ENCODE measurements at places on chromosomes 7 and 10. TPM values are rescaled to one million over a fixed set of nuclear protein-coding genes. Genes with fewer than 3 reads are reported as not detected.

FBXW4 gene
- 108 TPM for total RNA-seq

RBM48 gene
- total RNA-seq: 11.0 TPM

UFSP1 gene
- total RNA-seq: 5.7 TPM

UCN3 gene
- not detected for total RNA-seq

ANKRD61 gene
- not detected for total RNA-seq

IL2RA gene
- total RNA-seq: not detected

DYNC1I1 gene
- total RNA-seq: 1.6 TPM

WNT2 gene
- 3.1 TPM for total RNA-seq

GLRX3 gene
- total RNA-seq: 49.1 TPM

C10orf95 gene
- not detected for total RNA-seq

PLA2G12B gene
- total RNA-seq: not detected

MICALL2 gene
- total RNA-seq: 3.1 TPM

CADPS2 gene
- total RNA-seq: 12.5 TPM

HMX3 gene
- total RNA-seq: not detected

CRHR2 gene
- total RNA-seq: under 0.01 TPM

DRGX gene
- not detected for total RNA-seq

TFEC gene
- total RNA-seq: 2.1 TPM

UCMA gene
- total RNA-seq: 1.6 TPM

FAM131B gene
- 1.0 TPM for total RNA-seq

ITIH5 gene
- total RNA-seq: 37.1 TPM

PRLHR gene
- total RNA-seq: not detected

FAM25A gene
- total RNA-seq: not detected

NUTM2E gene
- not detected for total RNA-seq

SPOCK2 gene
- total RNA-seq: 2.6 TPM

HTR5A gene
- not detected for total RNA-seq

PRKAR2B gene
- 11.5 TPM for total RNA-seq

IKZF1 gene
- 2.1 TPM for total RNA-seq

GOLGA7B gene
- total RNA-seq: not detected

TIMM23 gene
- 61.6 TPM for total RNA-seq

ABCB4 gene
- total RNA-seq: under 0.01 TPM

GNGT1 gene
- not detected for total RNA-seq

CYP2E1 gene
- 1.0 TPM for total RNA-seq

TAS2R41 gene
- not detected for total RNA-seq

FXYD4 gene
- total RNA-seq: not detected

FAM25G gene
- not detected for total RNA-seq

ATG9B gene
- total RNA-seq: not detected

CTAGE15 gene
- under 0.01 TPM for total RNA-seq

ZNF503 gene
- 3.7 TPM for total RNA-seq

CYP2C9 gene
- total RNA-seq: not detected

RPEL1 gene
- total RNA-seq: not detected

LRGUK gene
- 1.6 TPM for total RNA-seq

FOXI2 gene
- not detected for total RNA-seq

CAMK1D gene
- 2.1 TPM for total RNA-seq

CUEDC2 gene
- total RNA-seq: 31.3 TPM

EN2 gene
- under 0.01 TPM for total RNA-seq

CACNA2D1 gene
- total RNA-seq: 116 TPM

MMRN2 gene
- 25.6 TPM for total RNA-seq

PVRIG gene
- total RNA-seq: not detected

SUN3 gene
- total RNA-seq: not detected

LRRN3 gene
- 5.2 TPM for total RNA-seq

All from skeletal muscle tissue (tissue), 5 donors.